Endothelial cell of coronary artery (primary cell): ENCODE measurements at places on chromosomes 12 and 14. TPM values are rescaled to one million over a fixed set of nuclear protein-coding genes. Genes with fewer than 3 reads are reported as not detected.

HSPB8 gene
- total RNA-seq = 1.6 and 6.5 TPM in 2 replicates

PMEL gene
- 0.19 and 0.27 TPM in 2 replicates for total RNA-seq

TBX3 gene
- total RNA-seq = 0.63 and 3.2 TPM in 2 replicates

RAD51AP1 gene
- total RNA-seq = 4.6 and 11.6 TPM in 2 replicates

MFAP5 gene
- total RNA-seq = under 0.01 and 1.0 TPM in 2 replicates

NINJ2 gene
- total RNA-seq = 0.28 and 0.90 TPM in 2 replicates

USP30 gene
- 4.3 and 5.2 TPM in 2 replicates for total RNA-seq

NFATC4 gene
- 14.8 and 25.8 TPM in 2 replicates for total RNA-seq

MEG3 gene
- 12.6 and 72.9 TPM in 2 replicates for total RNA-seq

RD3L gene
- total RNA-seq = not detected in 2 replicates

ACSM4 gene
- total RNA-seq = not detected in 2 replicates

PTCSC3 gene
- total RNA-seq = not detected in 2 replicates

SGPP1 gene
- 8.4 and 12.2 TPM in 2 replicates for total RNA-seq

EXOC3L4 gene
- not detected in 2 replicates for total RNA-seq

TMTC2 gene
- 3.4 and 3.9 TPM in 2 replicates for total RNA-seq

FAM161B gene
- total RNA-seq = 2.2 and 3.1 TPM in 2 replicates

FITM1 gene
- total RNA-seq = 0.19 and 0.27 TPM in 2 replicates

AQP2 gene
- not detected in 2 replicates for total RNA-seq

AMN1 gene
- 13.0 and 16.0 TPM in 2 replicates for total RNA-seq

PTHLH gene
- total RNA-seq = 1.8 and 2.0 TPM in 2 replicates

ENDOU gene
- 0.09 TPM in 1 of 2 replicates, not detected in the other for total RNA-seq

NEUROD4 gene
- not detected in 2 replicates for total RNA-seq

GPR135 gene
- total RNA-seq = 0.72 and 2.1 TPM in 2 replicates

PLEKHD1 gene
- under 0.01 TPM in 1 of 2 replicates, not detected in the other for total RNA-seq

PLCZ1 gene
- 0.18 TPM in 1 of 2 replicates, not detected in the other for total RNA-seq

COX8C gene
- not detected in 2 replicates for total RNA-seq

NTS gene
- total RNA-seq = not detected in 2 replicates

MMP19 gene
- total RNA-seq = 0.27 and 2.6 TPM in 2 replicates

KRT80 gene
- 5.5 and 6.7 TPM in 2 replicates for total RNA-seq

ANP32D gene
- total RNA-seq = not detected in 2 replicates

XRCC3 gene
- total RNA-seq = 11.3 and 12.1 TPM in 2 replicates

STXBP6 gene
- 0.38 TPM in 1 of 2 replicates, not detected in the other for total RNA-seq

DPPA3 gene
- total RNA-seq = not detected in 2 replicates

PRDM4 gene
- total RNA-seq = 18.0 and 19.0 TPM in 2 replicates

PTPN6 gene
- 0.09 and 0.19 TPM in 2 replicates for total RNA-seq

STRN3 gene
- 60.4 and 65.5 TPM in 2 replicates for total RNA-seq

BATF gene
- 0.66 TPM in 1 of 2 replicates, not detected in the other for total RNA-seq

SLC17A8 gene
- not detected in 2 replicates for total RNA-seq

SNW1 gene
- 50.7 and 54.8 TPM in 2 replicates for total RNA-seq

TBPL2 gene
- total RNA-seq = not detected in 2 replicates

CMA1 gene
- total RNA-seq = not detected in 2 replicates

CCDC175 gene
- not detected in 2 replicates for total RNA-seq

IAPP gene
- total RNA-seq = not detected in 2 replicates

ESPL1 gene
- 3.6 and 5.9 TPM in 2 replicates for total RNA-seq

ZNF10 gene
- 5.0 and 5.6 TPM in 2 replicates for total RNA-seq

CDK4 gene
- total RNA-seq = 108 and 143 TPM in 2 replicates

GLIPR1L1 gene
- total RNA-seq = not detected in 2 replicates

LBHD2 gene
- not detected in 2 replicates for total RNA-seq

SSTR1 gene
- total RNA-seq = 0.09 and 0.94 TPM in 2 replicates

NXPH4 gene
- total RNA-seq = 2.5 TPM in 1 of 2 replicates, not detected in the other

COCH gene
- total RNA-seq = 0.09 and 0.56 TPM in 2 replicates

HSP90B1 gene
- total RNA-seq = 799 and 934 TPM in 2 replicates

TAS2R46 gene
- total RNA-seq = 1.3 and 3.1 TPM in 2 replicates

ACOT4 gene
- 0.27 and 0.38 TPM in 2 replicates for total RNA-seq

TSPAN19 gene
- total RNA-seq = 0.09 TPM in 1 of 2 replicates, not detected in the other

COA8 gene
- total RNA-seq = 26.2 and 29.2 TPM in 2 replicates

TARBP2 gene
- total RNA-seq = 42.1 and 49.3 TPM in 2 replicates

OR4K2 gene
- total RNA-seq = not detected in 2 replicates
